Pons (tissue), 1 donor: ENCODE measurements at places on chromosomes 4 and X.

- DNase-seq: no peak
These were observed 50.2 kb downstream of the ZNF827 start for GRCh38 chr4:145888393-145888792.

GRCh38 chr4:35217331-35217730 lies 1027.0 kb downstream of the ARAP2 start:
- no peak for DNase-seq

DNA sequence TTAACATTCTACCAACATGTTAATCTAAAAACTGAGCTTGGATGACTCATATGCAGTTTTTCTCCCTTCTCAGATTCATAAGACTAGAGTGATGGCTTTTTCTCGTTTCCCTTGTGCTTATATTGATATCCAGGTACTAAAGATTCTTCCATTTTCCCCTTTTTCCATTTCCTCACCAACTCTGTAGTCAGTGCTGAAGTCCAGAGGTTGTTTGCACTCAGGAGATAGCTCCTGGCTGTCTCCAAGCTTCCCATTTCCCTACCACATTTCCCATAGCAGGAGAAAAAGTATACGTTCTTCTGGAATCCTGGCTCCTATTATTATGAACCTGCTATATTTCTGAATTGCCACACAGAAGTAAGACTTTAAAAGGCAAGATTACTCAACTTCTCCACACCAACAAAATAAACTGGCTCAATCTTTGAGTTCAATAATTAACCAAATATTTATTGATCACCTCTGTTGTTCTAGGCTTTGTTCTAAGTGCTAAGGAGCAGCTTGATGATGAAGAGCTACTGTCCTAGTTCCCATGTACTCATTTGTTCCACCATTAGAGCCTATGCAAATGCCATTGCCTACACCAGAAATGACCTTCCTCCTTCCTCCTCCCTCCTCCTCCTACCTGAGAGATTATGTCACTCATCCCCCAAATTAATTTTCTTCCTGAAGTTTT lies 454.4 kb upstream of the RPS6KA3 start:
- no peak for DNase-seq

GRCh38 chrX:71606536-71607216 lies 11.6 kb downstream of the CXCR3 start:
- DNase-seq: no peak

- no peak for DNase-seq
These were observed 130.8 kb downstream of the PDLIM5 start for GRCh38 chr4:94582517-94582916.

DNA sequence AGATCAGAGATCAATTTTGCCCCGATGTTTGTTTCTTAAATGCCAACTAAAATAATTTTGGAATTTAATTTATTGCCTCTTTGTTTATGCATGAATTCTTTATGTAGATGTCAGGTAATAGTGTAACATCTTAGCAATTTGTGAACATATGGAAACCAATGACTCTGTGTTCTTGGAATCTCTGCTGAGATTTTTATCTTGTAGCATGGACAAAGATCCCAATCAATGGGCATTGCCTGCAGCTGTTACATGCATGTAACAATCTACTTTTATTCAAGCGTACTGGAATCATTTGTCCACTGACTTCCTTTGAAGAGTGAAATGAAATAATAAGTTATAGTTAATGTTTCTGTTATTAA lies 61.6 kb upstream of the ARSJ start:
- DNase-seq: no peak

DNA sequence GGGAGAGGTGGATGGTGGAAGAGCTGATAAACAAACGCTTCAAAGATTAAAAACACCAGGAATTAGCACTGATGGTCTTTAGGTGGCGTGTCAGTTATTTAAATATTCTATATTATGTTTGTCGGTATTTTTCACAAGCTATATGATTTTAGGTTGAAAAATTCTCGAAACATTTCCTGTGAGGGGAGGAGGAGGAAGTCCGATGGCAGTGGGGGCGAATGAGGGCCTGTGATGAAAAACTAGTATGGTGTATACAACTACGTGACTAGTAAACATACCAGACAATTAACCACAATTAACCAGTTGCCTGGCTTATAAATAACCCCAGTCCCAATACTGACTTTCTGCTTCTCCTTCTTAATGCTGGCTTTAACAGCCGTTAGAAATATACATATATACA lies 595 bp upstream of the NAP1L2 start:
- DNase-seq: no peak

DNA sequence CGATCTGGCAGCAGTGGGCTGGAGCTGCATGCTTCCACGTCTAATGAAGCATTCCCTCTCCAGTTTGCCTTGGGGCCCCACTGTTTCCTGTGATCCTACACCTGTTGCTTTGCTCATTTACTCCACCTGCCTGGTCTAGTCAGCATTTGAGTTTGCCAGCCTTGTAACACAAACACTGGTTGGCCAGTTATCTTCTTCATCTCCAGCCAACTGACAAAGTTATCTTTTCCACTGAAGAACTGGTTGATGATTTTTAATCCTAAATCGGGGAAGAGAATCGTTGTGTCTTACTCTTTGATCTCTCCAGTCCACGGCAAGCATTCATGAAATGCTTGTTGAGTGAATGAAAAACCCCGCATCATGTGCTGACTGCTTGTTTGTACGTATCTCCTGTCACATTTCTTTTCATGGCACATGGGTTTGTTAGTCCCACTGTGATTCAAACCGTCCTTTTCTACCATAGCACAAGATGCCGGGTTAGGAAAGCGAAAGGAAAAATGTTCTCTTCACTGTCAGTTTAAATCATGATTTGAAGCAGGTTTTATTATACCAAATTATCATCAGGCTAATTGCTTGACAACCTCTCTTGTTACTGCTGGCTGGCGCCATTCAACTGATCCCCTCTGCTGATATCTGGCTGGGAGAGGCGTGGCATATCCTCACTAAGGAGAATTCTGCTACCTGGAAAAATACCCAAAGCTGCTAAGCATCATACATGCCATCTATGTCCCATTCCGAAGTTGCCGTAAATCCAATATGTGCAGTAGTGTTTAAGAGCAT lies 144.8 kb downstream of the SHROOM3 start:
- no peak for DNase-seq

DNA sequence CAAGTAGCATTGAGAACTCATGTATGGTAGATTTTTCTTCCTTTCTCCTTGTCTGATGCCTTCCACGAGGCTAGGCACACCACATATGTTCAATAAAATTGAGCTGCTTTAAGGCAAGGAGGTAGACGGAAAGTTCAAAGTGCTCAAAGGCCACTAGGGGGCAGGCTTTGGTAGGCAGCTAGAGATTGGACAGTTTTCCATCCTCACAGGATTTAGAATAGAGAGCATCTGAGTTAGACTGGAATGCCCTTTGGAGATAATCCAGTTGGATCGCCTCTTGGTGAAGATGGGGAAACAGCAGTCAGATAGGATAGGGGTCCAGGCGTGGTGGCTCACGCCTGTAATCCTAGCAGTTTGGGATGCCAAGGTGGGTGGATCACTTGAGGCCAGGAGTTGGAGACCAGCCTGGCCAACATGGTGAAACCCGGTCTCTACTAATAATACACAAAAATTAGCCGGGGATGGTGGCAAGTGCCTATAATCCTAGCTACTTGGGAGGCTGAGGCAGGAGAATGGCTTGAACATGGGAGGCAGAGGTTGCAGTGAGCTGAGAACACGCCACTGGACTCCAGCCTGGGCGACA lies 30.4 kb downstream of the ELF4 start:
- peak; percentile 75 for DNase-seq

GRCh38 chrX:102832661-102833060 lies 104.4 kb upstream of the RAB40AL start:
- peak; percentile 19 for DNase-seq

GRCh38 chr4:54228961-54229501 lies at the start of gene PDGFRA:
PDGFRA (plus strand) TSS chr4:54229293; CDS start chr4:54258769, 29,476 bp downstream.
- peak; percentile 23 for DNase-seq
